NCI-H69 (cell line): ENCODE measurements at places on chromosomes 6 and 20.

GRCh38 chr20:4455301-4455701 lies 266.4 kb upstream of the PRND start:
- DNase-seq = no peak

DNA sequence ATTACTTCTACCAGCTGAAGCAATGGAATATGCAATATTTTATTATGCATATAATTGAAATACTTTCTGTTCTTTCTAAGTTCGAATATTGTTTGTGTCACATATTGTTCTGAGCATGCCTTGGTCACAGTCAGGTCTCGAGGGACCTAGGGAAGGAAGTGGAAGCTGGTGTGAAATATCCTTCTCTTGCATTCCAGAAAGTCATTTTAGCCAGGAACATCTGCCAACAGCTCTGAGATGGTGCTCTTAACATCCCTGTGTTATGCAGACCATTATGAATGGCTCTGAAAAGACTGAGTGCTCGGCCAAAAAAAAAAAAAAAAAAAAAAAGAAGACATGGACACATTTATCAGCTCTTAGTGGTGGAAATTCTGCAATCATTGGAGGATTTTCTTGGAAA lies 132.7 kb upstream of the JAG1 start:
- no peak for DNase-seq

DNA sequence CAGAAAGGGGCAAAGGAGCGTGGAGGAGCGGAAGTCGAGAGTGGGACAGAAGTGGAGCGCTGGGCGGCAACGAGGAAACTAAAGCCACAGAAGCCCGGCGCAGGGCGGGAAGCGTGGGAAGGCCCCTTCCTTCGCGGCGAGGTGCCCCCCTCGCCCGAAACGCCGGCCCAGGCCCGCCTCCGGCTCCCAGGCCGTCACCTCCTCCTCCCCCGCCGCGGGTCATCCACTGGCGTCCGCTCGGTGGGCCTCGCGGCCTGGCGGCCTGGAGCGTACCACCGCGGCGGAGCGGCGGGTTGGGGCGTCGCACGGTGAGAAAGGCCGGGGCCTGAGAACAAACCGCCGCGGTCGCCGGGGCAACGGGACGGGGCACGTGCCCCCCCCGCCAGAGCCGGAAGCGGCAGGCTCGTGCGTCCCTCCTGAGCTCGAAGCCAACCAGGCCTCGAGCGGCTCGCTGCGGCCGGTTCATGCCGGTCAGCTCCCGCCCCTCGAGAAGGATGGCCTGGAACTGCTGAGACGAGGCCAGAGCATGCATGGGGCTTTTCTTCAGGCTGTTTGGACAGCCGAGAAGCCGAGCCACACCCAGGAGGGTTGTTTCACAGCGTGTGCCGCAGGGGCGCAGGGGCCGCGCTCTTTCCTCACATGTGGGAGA lies at the start of gene TCP11:
Gene TCP11, minus strand, starts transcription at position 333 of the 649 bp plus-strand sequence. CDS start 469 bp downstream, outside the sequence.
- peak; percentile 34 for DNase-seq

- DNase-seq = no peak
These were observed 10.3 kb upstream of the CYP24A1 start for GRCh38 chr20:54184071-54184470.

DNA sequence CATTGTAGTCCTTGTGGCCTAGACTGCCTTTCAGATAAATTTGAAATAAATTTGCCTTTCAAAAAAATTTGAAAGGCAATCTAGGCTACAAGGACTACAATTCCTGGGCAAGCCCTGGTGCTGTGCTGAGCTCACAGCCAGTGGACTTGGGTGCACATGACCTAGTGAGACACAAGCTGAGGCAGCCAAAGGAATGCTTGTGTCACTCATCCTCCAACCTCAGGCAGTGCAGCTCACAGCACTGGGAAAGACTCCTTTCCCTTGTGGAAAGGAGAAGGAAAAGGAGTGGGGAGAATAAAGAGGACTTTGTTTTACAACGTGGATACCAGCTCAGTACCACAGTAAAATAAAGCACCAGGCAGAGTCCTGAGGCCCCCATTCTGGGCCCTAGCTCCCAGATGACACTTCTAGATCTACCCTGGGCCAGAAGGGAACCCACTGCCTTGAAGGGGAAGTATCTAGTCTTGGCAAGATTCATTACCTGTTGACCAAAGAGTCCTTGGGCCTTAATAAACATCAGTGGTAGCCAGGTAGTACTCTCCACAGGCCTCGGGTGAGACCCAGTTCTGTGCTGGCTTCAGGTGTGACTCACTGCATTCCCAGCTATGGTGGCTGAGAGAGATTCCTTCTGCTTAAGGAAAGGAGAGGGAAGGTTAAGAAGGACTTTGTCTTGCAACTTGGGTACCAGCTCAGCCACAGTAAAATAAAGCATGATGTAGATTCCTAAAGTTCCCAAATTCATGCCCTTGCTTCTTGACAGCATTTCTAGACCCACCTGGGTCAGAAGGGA lies 659.7 kb upstream of the FLRT3 start:
- no peak for DNase-seq

DNA sequence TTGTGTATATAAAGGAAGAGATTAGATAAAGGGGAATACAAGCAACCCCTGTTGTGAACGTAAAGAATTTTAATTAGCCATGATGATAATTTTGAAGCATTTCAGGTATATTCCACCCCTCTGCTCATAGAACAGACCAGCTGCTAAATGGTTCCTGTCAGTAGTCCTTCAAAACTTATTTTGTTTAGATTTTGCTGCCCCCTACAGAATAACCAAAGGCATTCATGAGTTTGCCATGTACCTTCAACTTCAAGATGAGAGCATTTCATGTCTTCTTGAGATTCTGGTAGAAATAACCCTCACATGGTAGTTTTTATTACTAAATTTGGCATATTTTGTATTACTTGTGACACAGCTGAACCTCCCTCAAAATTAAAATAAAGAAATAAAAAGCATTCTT lies 1586.7 kb downstream of the HACE1 start:
- DNase-seq = peak; percentile 92

DNA sequence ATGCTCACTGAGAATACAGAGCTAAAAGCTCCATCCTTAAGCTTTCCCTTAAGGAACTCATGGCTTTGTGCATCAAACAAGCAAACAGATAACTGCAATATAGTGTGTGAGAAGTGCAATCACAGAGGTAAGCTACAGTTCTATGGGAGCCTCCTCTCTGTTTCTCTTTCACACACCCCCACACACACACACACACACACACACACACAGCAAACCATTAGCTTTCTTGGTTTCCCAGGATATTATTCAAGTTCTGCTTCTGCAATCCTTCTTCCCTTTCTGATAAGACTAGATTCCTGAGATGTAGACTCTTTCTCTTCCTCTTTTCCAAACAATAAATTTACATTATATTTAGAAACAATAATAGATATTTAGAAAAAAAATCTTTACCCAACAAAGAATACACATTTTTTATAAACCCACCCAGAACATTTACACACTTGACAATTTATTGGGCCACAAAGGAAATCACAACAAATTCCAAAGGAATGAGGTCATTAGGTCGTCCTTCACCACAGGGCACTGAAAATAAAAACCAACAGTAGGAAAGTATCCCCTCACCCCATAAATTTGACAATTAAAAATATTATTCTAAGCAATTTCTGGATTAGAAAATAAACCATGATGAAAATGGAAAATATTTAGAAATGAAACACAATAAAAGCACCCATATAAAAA lies 9.3 kb upstream of the GFOD1 start:
- DNase-seq = peak; percentile 41

GRCh38 chr6:122484760-122485159 lies 13.2 kb upstream of the SERINC1 start:
- no peak for DNase-seq

GRCh38 chr6:12348530-12349511 lies 58.7 kb downstream of the EDN1 start:
- no peak for DNase-seq

- no peak for DNase-seq
These were observed 224.5 kb downstream of the RFPL4B start for GRCh38 chr6:112571488-112572270.

GRCh38 chr6:148151896-148152643 lies 190.6 kb upstream of the SASH1 start:
- no peak for DNase-seq

GRCh38 chr20:56259948-56260347 lies 11.4 kb downstream of the MC3R start:
- no peak for DNase-seq

DNA sequence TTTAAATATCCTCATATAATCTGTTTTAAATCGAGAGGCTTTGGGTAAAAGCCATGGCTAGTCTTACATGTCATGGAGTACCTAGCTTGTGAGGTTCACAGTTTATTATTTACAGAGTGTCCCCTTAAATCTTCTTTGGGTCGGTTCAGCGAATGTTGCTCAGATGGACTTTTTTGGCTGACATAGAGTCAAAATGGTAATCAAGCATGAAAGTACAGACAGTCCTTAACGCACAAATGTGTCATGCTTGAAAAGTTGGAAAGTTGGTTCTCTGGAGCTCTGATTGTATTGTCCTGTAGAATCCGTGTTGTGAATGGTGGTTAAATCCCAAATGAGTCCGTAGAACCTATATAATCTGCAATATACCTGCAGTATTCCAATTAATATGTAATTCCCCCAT lies 22.0 kb downstream of the PTPN1 start:
- DNase-seq = no peak

DNA sequence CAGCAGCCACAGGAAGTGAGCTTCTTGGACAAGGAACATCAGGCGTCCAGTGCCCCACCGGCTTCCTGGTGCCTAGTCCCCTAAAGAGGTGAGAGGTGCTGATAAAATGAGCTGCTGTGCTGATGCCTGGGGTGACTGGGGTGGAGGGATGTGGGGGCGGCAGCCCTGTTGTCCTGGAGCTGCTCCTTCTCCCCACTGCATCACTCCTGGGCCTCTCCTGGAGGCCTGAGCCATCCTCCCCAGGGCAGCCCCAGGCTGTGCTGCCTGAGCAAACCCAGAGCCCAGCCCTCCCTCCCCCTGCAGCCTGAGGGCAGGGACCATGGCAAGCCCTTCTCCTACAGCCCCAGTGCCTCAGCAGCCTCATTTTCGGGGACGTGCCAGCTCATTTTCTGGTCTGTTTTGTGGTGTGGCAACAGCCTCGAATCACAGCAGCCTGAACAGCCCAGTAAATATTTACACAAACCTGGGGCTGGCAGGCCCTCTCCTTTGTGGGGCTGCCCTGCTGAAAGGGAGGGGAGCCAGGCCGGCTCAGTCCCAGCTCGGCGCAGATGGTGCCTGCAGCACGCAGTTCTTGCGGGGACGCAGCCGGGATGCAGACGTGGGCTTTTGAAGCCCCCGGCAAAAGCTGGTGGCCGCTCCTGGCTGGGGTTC lies 259.9 kb downstream of the DLL1 start:
- peak; percentile 96 for DNase-seq

- DNase-seq = no peak
These were observed 49.7 kb downstream of the BCAS4 start for GRCh38 chr20:50844430-50845100.

- DNase-seq = no peak
These were observed 68.6 kb downstream of the JPH2 start for GRCh38 chr20:44118185-44119033.

DNA sequence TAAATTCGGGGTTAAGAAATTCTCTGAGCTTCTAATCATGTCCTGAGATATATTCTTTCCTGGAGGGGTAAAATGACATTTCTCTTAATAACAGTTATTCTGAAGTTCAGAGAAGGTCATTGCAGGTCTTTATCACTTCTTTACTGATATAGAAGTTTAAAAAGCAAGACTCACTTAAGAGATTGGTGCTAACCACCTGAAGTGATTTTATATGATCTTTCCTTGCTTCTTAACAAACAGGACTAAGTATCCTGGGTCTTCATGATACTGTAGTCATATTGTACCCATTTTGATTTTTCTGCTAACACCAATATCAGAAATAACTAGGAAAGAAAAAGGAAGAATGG lies 39.3 kb upstream of the PRDM1 start:
- DNase-seq = no peak

DNA sequence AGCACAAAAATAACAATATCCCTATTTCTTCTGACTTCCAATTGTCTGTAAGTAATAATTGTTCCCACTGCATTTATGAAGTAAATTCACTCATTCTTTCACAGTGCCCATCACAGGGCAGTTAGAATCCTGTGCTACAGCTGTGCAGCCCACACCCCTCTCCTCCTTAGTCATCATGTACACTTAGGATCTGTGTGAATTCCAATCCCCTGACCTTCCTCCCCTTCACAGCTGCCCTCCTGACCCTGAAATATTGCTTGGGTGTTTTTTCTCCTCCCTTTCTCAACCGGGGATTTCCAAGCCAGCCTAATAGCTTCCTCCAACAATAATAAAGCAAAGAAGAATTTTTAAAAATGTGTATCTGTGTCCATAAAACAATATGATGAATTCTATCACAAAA lies 91.5 kb upstream of the BEND6 start:
- DNase-seq = peak; percentile 12

DNA sequence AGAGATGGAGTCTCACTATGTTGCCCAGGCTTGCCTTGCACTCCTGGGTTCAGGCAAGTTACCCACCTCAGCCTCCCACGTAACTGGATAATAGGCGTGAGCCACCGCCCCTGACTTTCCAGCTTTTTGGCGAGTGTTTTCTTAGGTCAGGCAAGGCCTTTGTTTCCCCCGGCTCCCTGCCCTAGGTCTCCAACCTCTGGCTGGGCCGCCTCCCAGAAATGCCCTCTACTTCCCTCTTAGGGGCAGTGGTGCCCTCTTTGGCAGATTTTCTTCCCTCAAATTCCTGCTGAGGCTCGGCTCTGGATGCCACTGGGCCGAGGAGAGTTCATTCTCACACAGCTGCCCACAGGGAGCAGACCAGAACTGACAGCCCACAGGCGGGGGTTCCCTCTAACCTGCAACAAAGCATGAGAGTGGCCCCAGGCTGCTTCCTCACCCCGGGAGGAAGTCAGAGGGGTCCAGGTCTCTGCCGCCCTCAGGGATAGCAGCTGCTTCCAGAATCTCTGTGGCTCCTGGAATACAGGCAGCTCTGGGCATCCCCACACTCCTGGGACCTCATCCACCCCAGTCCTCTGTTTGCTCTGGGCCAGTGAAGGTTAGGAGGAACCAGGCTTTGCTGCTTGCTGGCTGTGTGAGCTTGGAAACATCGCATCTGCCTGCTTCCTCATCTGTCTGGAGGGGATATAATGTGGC lies 56.5 kb downstream of the TCP11 start:
- peak; percentile 25 for DNase-seq
